HT1080 (cell line): ENCODE measurements at places on chromosomes 2 and 18.

GRCh38 chr2:166862468-166863132 lies 25.7 kb upstream of the XIRP2 start:
- no peak for DNase-seq

DNA sequence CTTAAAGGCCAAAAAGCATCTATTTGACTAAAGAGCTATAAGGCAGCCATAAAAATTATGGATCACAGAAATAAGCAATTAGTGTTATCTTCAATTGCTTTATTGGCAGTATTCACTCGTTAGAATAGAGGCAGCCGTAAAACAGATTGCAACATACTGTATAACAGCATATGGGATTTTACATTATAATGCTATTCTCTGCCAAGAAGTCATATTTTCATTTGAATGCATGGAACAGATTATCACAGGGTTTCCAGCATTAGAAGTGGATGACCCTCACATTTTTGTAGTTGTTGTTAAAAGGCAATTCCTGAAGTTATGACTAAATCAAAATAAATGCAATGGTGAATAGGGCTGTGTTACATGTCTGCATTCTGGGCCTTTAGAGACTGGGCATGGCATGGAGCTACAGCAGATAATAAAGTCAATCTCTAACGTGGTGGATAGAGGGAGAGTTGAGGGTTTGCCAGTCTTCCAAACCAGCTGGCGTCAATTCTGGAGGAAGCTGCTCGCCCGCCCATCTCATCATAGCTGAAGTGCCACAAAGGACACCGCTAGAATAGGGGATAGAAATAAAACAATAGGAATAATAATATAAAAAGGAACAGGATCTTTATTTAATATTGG lies 155.4 kb upstream of the VRK2 start:
- DNase-seq = no peak

GRCh38 chr2:70496819-70497218 lies 56.8 kb downstream of the TGFA start:
- DNase-seq = peak; percentile 71

DNA sequence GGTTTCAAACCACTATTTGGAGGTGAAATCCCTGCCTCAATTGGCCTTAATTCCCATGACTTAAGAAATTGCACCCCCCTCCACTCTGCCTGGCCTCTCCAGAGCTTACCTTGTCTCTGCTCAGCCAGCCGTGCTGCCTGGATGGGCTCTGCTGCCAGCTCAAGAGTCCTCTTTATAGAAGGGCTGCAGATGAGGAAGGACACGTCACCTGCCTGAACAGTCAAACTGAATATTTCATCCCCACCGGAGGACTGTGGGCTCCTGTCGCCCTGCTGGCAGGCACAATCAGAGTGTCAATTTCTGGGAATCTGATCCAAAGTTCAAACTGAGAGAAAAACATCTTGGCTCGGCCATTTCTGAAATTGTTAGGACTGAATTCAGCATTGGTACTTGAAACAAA lies at the start of gene OTOS:
OTOS (minus strand) TSS at position 148 of the 400 bp plus-strand sequence. CDS start 332 bp downstream, outside the sequence.
- no peak for DNase-seq

DNA sequence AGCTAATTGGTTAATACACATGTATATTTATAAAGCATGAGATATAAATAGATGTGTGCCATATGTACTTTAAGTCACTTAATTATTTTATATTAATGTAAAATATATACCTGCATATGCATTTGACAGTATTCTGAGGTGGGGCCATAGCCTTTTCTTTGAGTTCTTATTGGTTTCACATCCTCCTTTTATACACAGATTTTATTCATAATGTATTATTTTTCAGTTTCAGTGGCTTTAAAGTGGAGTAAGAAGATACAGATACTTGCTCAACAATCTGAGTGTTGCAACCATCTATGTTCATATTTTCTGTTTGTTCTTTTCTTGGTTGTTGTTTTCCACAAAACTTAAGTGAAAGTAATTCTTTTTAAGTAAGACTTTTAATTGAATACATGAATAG lies 436.5 kb downstream of the RND3 start:
- DNase-seq = no peak

DNA sequence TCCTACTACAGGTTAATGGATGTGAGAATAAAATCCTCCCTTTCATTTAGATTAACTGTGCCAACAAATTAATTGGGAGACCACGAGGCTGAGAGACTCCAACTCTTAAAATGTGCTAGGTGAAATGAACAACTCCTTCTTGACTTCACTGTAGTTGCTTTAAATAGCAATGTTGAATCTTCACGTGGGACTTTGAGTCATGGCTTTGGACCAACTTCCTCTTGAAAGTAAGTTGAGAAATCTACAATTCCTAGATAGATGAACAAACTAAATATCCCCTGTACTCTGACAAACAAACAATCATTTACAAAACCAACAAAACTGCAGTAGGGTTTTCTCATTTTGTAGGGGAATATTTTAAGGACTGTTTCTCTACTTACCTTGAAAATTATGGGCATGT lies 291.9 kb upstream of the SPRED2 start:
- DNase-seq = no peak

DNA sequence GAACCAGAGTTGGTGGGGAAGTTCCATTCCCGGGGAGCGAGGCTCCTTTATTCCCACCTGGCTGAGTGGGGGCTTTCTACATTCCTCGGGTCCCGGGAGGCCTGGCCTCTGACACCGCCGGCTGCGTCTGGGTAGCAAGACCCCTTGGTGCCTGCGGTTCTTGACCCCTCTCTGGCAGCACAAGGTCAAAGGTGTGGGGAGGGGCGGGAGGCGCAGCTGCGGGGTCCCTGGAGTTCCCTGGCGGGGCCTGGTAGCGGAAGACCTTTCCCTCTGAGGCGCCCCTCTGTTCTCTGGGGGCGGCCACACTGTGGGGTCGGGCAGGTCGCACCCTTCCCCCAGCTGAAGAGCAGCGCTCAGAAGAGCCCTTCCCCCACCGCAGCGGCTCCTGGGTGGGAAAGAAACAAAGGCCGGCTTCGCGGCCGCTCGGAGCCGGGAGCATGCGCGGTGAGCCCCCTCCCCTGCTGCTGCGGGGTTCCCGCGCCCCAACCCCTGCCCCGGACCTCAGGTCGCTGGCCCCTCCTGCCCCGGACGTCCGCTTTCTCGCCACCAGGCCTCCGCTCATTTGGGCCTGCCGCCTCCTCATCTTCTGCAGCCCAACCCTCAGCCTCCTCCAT lies 146.3 kb downstream of the ANKRD44 start:
- DNase-seq = no peak

GRCh38 chr18:72986103-72986502 lies 118.3 kb upstream of the NETO1 start:
- peak; percentile 27 for DNase-seq

- no peak for DNase-seq
These were observed 147.1 kb downstream of the FMNL2 start for GRCh38 chr2:152481881-152482583.

GRCh38 chr18:59561612-59562011 lies 135.6 kb downstream of the CCBE1 start:
- no peak for DNase-seq

- DNase-seq = peak; percentile 28
These were observed 87.7 kb downstream of the SH3YL1 start for GRCh38 chr2:175880-176820.

- no peak for DNase-seq
These were observed 102.2 kb downstream of the CAPN13 start for GRCh38 chr2:30705056-30705455.

- no peak for DNase-seq
These were observed 15.9 kb upstream of the VPS4B start for GRCh38 chr18:63438181-63438580.

- DNase-seq = no peak
These were observed 621 bp upstream of the KCNS3 start for GRCh38 chr2:17877811-17878280.

GRCh38 chr2:38037757-38038621 lies 38.0 kb downstream of the CYP1B1 start:
- no peak for DNase-seq

DNA sequence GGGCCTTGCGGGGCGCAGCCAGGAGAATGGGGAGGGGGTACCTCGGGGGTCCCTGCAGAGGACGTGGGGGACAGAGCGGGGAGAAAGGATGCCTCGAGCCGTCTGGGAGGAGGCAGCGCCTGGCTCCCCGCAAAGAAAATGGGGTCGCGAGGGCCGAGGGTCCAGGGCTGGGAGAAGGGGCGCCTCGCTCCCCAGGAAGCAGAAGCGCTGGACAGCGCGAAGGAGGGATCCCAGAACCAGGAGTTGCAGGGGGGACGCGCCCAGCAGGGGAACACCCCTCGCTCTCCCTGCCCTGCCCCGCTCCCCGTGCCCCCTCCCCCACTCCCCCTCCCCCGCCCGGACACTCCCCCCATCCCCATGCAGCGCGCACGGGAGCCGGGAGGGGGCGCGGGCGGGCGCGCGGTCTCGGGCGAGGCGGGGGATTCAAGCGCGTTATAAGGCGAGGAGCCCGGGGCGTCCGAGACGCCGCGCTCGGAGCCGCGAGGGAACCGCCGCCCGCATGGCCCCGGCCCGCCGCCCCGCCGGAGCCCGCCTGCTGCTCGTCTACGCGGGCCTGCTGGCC lies at the start of gene ERFE:
ERFE (plus strand) TSS at position 462 of the 562 bp plus-strand sequence; CDS start at position 500, 38 bp downstream.
- DNase-seq = no peak

DNA sequence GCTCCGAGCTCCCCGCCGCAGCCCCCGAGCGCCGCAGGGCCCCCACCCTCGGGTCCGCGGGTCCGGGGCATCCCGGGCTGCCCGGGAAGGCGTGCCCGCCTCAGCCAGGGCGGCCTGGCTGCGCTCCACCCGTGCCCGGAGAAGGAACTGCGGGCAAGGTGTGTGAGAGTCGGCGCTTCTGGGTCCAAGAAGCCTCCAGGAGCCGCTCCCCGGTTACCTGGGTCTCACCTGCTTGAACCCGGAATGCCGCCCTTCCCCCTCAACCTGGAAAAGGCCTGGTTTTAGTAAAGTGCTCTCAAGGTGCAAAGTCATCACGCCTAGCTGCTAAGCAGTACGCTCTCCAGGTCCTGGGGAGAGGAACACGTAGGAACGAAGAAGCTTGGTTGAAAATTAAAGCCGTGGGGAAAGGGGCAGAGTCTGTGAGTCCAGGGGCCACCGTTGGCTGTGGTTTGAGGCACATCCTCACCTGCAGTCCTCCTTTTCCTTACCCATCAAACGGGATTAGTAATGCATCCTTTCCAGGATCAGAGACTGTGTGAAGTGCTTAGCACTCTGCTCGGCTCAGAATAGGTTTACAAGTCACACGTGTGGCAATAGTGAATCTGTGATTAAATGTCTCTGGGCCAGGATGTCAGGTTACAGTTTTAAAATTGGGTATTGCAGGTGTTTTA lies 1.2 kb downstream of the ASAP2 start:
- peak; percentile 48 for DNase-seq

DNA sequence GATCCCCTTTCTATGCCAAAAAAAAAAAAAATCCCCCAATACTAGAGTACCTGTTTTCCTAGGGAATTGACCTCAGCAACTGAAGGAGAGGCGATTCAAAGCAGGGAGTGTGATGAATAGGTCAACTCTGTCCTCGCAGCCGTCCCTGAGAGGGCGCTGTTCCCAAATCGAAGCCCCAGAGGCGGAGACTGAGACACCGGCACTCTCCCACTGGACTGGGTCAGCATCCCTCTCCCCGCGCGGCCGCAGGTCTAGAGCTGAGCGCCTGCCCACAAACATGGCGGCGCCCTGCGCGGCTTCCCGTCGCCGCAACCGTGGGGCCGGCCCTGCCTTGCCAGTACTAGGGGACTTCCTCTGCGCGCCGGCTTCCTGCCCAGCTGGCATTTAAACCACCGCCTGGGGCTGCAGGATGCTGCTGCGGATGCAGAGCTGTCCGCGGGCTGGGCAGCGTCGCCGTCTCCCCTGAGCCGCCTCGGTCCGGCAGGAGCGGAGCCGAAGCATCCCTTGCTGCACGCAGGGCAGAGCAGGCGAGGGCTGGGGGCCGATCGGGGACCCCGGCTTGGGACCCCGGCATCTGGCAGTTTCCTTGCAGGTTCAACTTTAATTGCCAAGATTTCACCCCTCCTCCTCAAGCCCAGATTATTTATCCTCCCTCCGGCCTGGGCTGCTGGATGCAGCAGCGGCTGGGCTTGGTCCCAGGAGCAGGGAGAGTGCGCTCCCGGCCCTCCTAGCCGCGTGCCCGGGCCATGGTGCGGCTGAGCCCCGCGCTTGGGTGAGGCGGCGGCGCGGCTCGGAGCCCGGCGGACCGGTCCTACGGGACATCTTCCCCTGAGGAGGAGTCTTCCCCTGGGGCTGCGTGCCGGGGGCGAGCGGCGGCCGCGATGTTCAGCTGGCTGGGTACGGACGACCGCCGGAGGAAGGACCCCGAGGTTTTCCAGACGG lies at the start of gene EHD3:
EHD3 (plus strand) TSS at position 412 of the 942 bp plus-strand sequence; CDS start at position 882, 470 bp downstream.
- peak; percentile 95 for DNase-seq

DNA sequence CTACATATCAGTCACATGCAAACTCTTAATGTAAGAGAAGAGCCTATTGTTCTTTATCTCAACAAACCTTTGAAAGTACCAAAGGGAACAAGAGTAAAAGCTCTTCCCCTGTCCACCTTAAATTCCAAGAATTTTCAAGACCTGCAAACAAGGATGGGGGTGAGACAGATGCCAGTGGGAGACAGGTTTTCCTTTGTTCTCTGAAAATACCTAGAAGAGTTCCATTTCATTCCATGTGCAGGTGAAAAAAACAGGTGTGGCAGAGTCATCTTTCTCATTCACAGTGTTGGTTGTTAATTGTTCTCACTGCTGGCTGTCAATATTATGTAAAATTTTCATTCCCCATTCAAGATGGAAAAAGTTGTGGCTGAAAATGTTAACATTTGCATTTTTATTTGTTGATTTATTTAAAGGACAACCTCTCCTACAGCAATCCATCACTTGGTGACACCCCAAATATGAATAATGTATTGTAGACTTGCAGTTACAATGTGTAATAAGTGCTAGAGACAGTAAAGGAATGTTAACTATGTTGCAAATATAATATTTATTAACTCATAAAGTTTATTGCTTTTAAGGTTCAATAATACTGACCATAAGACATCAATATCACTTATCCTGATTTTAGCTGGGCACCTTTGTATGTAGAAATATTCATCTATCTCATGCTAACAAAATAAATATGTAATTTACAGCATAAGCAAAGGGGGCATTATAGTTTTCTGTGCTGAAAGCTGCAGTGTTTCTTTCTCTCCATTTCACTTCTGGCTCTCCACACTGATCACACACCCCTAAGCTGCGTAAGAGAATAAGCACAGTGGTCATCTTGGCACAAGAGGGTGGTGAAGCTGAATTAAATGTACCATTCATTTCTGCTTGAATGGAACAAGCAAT lies 347.0 kb downstream of the KIAA1328 start:
- DNase-seq = no peak

DNA sequence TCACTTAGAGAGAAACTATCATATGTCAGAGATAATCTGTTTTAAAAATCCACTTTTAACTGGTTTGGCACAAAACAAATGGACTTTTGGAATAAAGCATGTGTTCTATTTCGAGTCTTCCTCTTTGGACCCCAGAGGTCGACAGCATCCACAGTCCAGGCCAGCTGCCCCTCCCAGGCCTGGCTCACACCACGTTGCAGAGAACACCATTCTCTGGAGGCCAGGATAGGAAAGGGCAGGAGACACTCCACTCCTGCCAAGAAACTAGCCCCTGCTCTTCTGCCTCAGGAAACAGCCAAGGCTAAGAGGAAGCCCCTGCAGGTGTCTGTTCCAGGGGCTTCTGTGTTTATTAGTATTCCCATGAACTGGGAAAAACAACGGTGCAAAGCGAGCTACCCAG lies 456.6 kb upstream of the ID2 start:
- DNase-seq = no peak
